Naive thymus-derived CD4-positive, alpha-beta T cell (primary cell): ENCODE measurements at places on chromosomes 13 and 19. TPM values are rescaled to one million over a fixed set of nuclear protein-coding genes. Genes with fewer than 3 reads are reported as not detected.

The ZNF628 gene
- 6.7 and 7.8 TPM in 2 replicates for total RNA-seq

The KLK3 gene
- total RNA-seq, result not detected

The MBD3L3 gene
- total RNA-seq, result not detected

The DCT gene
- total RNA-seq, result 0.19 TPM in 1 of 2 replicates, not detected in the other

The LGALS4 gene
- 9.8 TPM for total RNA-seq

The OR7A10 gene
- total RNA-seq, result not detected in 2 replicates

The ZNF563 gene
- total RNA-seq, result 6.1 TPM

The PPAN gene
- 105 and 106 TPM in 2 replicates for total RNA-seq

DNA sequence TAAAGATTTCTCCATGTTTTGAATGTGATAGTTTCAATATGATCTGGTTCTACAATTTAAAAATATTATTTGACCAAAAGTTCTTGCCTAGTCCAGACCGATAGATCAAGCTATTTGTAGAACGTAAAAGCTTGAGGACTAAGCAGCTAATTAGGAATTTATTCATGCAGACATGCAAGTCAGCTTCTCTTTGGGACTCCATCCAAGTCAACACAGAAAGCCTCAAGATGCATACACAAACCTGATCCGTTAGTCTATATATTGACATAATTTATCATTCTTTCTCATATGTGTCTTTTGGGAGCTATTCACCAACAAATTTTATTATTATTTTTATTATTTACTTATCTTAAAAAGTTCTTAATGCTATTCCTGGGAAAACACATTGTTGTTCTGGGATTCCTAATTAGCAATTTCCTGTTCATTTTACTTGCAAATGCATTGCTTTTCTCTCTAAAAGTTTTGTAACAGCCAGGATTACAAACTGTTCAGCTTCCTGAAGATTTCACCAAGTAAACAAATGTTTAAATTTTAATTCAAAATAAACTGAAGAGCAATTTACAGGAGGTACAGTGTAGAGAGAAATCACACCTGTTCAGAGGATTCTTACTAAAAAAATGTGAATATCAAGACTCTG lies 375.3 kb downstream of the GPC5 start:
- no peak for DNase-seq

- no peak for DNase-seq
Measured at GRCh38 chr19:10417541-10418234, 2.6 kb upstream of the PDE4A start.

DNA sequence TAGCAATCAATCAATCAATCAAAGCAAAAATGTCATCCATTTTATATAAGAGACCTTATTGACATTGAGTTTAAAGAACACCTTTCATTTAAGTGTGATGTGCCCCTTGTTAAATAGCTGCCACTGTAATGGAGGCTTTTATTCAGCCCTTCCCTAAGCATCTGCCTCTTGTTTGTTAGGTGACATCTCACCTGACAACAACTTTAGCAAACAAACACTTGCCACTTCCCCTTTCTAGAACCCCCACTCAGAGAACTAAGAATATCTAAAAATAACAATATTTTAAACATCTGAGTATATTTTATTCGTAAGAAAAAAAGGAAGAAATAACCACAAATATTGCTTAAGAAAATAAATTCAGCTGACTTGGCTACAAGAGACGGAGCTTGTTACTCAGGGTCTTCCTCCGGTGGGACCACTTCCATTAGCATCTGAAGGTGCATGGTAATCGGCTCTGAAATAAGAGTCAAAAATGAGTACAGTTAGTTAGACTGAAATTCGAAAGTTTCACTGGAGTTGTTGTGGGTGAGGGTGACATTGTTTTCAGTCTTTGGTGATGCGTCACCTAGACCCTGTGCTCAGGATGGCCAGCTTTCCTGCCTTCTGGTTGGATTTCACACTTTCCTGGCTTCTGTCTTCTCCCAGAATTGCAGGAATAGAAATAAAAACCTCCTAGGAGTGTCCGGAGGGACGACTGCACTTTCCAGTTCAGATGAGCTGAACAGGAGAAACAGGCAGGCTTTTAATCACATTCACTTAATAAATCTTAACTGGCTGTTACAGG lies 39.1 kb downstream of the SLC7A9 start:
- no peak for DNase-seq

GRCh38 chr13:95083758-95084157 lies 217.5 kb downstream of the ABCC4 start:
- no peak for DNase-seq

DNA sequence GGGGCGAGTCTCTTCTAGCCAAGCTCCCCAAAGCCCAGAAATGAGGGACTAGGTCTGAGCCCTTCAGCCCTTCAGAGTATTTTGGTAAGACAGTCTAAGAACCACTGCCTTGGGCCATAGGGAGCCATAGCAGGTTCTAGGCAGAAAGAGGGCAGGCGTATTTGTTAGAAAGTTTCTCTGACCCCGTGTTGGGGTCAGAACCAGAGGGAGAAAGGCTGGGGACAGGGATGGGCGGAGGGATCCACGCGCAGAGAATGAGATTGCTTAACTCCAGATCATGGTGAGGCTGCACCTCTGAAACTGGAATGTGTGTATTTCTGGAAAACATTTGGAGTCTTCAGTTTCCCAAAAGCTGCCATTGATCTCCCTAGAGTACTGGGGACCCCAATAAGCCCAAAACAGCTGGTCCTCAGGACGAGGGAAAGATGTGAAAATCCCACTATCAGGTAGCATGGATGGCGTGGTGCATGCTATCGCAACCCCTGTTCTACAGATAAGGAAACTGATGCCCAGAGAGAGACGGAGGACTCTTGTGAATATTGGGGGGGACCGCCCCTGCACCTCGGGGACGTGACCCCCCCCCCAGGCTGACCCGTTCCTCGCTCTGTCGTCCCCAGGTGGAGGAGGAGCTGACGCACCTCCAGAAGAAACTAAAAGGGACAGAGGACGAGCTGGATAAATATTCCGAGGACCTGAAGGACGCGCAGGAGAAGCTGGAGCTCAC lies 703 bp upstream of the TPM4 start:
- DNase-seq, result no peak

- peak; percentile 63 for DNase-seq
Measured at GRCh38 chr19:39110263-39110967, 15.2 kb upstream of the PAK4 start.

DNA sequence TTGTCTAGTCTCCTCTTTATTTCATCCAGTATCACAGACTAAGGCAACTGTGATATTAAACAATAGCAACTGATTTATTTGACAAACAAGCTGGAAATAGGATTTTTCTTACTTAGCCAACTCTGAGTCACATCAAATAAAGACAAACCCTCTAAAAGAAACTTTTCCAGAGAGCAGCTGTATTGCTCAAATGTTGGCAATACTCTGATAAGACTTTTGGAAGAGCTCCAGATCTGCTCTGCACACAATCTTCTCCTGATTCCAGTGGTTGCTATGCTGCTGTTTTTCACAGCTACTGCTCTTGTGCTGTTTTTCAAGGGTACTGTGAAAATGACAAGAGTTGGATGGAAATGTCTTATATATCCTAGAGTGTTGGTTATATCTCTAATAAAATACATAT lies 1479.2 kb downstream of the SLITRK5 start:
- DNase-seq, result no peak

GRCh38 chr13:32247887-32248286 lies 67.3 kb downstream of the ZAR1L start:
- DNase-seq, result no peak

- no peak for DNase-seq
Measured at GRCh38 chr13:59666504-59666903, 497.2 kb downstream of the DIAPH3 start.

DNA sequence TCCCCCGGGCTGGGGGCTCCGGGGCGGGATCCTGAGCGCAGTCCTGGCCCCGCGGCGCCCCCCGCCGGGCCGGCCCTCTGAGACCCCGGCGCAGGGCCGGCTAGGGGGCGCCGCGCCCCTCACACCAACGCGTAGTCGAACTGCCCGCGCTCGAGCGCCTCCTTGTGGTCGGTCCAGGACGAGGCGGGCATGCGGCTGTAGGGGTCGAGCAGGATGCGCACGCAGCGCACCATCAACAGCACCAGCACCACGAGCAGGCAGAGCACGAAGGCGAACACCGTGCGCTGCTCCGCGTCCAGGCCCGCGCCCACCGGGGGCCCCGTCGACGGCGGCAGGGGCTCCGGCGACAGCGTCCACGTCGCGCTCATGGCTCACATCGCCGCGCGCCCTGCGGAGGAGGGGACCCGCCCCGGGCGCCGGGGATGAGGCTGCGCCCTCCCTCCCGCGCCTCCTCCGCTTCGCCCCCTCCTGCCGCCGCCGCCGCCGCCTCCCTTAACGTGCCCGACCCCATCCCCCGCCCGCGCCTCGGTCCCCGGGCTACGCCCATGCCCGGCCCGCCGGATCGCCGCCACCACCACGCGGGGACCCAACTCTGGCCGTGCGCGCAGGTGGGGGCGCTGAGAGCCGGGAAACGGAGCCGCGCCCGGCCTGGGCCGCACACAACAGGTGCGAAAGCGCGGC lies 624 bp downstream of the CTXN1 start:
- peak; percentile 75 for DNase-seq

- DNase-seq, result no peak
Measured at GRCh38 chr13:85638815-85639393, 160.3 kb downstream of the SLITRK6 start.

- DNase-seq, result no peak
Measured at GRCh38 chr19:10712754-10713153, 5.1 kb upstream of the DNM2 start.

- DNase-seq, result no peak
Measured at GRCh38 chr19:14187561-14187960, 18.4 kb downstream of the ADGRL1 start.

DNA sequence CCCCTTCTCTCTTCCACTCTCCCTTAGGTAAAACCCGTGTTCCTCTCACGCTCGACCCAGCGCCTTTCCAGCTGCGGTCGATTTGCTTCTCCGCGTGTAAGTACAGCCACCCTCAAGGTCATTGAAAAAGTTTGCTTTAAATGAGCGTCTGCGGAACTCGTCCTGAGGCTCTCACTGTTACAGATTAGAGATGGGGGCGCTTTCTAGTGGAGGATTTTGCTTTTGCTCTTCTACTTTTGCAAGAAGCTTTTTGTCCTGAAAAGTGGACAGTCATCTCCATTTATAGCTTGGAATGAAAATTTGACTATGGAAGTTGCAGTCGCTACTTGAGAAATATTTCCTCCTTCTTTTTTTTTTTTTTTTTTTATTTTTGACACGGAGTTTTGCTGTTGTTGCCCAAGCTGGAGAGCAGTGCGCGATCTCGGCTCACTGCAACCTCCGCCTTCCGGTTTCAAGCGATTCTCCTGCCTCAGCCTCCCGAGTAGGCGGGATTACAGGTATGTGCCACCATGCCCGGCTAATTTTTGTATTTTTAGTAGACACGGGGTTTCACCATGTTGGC lies 595 bp upstream of the RAB20 start:
- no peak for DNase-seq

GRCh38 chr13:31310356-31310755 lies 110.6 kb downstream of the B3GLCT start:
- DNase-seq, result no peak

GRCh38 chr13:27770809-27771208 lies 21.5 kb upstream of the GSX1 start:
- DNase-seq, result no peak
